ENCODE measurements at places on chromosomes 3 and 15. TPM values are rescaled to one million over a fixed set of nuclear protein-coding genes. Genes with fewer than 3 reads are reported as not detected.

DNA sequence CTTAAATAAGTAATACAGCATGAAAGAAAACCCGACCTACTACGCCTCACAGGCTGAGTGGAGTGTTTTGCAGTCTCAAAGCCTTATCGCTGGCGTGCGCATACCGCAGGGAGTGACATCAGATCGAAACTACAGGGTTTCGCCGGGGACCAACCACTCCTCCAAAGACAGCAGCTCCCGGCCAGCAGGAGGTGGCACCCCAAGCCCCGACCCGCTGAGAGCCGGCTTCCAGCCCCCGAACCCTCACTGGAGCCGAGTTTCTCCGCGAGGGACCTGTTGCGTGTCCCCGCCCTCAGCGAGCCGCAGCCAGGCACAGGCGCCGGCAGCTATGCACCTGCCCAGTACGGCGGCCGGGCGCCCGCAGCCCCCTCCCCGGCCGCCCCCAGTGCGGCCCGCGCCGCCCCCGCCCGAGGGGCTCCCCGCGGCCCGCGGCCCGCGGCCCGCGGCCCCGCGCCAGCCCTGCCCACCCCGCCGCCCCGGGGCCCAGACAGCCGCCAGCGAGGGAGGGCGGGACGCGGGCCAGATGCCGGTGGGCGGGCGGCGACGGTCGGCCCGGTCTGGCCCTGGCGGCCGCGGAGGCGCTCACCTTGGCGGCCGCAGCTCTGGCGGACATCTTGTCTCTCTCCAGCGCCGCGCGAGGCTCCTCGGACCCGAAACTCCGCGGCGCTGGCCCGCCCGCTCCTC, 710 bp downstream of the TJP1 start:
- DNase-seq = peak; percentile 88

Gene STAB1
- total RNA-seq = not detected

Gene FBLN2
- total RNA-seq = 0.30 TPM

Gene TMC3
- not detected for total RNA-seq

Gene GPR149
- total RNA-seq = not detected

DNA sequence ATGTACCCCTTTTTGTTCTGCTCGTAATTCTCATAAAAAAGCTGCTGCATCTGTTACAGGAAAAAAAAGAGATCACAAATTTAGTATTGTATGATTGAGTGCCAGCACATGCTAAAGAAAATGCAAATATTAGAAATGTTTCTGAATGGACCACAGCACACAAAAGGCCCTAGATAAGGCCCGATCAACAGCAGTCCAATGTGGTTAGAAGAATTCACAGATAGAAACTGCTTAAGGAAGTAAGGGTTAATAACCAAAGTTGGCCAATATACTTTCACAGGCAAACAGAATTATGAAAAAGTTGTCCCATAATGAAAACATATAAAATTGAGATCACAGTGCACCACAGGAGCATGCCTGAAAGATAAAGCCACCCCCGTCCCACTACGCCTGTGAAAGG, 72.9 kb downstream of the CHSY1 start:
- DNase-seq = no peak

Measured in M059J (cell line).